ENCODE measurements at places on chromosomes 12 and 14.

DNA sequence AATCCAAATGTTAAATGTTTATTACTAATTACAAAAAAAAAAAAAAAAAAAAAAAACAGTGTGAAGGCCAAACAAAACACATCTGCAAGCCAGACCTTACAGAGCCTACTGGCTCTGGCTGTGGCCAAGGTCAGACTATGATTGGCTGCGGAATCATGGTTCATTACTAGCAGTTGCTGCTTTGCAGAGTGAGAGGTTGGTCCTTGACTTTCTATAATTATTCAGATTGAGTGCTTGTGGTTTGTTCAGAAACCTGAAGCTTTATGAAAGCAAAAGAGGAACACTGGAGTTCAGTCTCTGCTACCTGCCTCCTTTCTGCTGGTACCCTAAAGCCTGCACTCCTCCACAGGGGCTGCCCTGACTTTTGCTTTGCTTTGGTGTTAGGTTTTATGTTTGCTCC, 550.9 kb downstream of the BCL11B start:
- DNase-seq: no peak

GRCh38 chr14:99026471-99026870, 245.5 kb downstream of the BCL11B start:
- DNase-seq: no peak

DNA sequence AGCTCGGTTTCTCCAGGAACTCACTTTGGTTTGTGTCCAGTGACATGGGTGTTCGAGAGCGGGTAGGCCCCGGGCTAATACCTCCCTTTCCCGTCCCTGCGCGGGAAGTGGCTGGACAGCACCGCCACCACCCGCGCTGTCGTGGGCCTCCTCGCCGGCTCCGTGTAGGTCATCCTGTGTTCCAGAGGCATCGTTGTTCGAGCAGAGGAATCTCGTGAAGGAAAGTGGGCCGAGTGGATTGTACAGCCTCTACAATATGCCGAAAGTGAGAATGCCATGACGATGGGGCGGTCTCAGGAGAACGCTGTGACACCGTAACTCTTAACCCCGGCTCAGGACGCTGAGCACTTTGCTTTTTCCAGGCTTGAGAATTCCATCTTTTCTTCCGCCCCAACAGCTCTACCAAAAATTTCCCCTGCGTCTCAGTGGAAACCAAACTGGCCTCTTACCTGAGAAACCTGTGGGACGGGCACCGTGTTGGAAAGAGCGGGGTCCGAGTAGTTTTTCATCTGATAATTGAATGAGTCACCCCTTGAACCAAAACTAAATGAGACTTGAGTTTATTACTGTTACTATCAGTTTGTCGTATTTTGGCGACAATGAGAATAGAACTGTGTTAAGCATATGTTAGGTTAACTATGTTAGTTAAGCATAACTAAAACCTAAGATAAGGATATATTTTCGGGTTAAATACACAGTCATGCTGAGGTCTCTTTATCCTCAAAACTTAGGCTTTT, 510 bp downstream of the EIF2S1 start:
- DNase-seq: no peak

GRCh38 chr12:50006754-50007442, 18.4 kb downstream of the RACGAP1 start:
- DNase-seq: no peak

DNA sequence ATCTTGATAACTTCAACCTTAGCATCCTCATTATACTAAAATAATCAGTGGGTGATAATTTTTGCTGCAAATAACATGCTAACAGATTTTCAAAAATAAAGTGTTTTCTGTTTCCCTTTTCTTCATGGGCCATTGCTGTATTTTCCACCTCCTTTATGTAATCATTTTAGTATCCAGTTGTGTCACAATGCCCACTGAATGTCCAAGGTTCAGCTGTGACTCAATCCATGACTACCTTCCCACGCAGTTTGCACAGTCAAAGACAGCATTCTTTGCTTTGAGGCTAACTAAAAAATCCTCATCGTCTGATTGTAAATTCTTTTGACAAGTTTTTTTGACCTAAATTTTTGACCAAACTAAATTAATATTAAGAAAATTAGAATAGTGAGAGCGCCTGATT, 474.1 kb downstream of the FLRT2 start:
- no peak for DNase-seq

DNA sequence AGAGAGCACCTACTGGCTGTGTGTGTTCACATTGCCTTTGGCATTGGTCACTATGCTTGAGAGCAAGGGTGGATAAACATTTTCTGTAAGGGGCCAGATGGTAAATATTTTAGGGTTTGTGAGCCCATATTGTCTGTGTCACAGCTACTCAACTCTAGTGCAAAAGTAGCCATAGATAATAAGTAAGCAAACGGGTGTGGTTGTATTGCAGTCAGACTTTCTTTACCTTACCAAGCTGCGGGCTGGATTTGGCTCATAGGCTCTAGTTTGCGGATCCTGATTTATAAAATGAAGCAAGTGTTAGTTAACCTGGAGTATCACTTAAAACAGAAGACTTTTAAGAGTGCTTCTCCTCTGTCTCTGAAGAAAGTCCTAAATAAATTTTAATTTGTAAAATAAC, 169.0 kb downstream of the KICS2 start:
- DNase-seq: no peak

GRCh38 chr14:91337699-91338335, 79.8 kb downstream of the CCDC88C start:
- no peak for DNase-seq

GRCh38 chr14:100982762-100983161, 79.2 kb upstream of the RTL1 start:
- no peak for DNase-seq

- no peak for DNase-seq
Observed at GRCh38 chr12:65828711-65829339, 4.5 kb downstream of the HMGA2 start.

- DNase-seq: no peak
Observed at GRCh38 chr14:88463318-88463717, 77.9 kb downstream of the SPATA7 start.

- no peak for DNase-seq
Observed at GRCh38 chr12:51622564-51622963, 31.5 kb downstream of the SCN8A start.

DNA sequence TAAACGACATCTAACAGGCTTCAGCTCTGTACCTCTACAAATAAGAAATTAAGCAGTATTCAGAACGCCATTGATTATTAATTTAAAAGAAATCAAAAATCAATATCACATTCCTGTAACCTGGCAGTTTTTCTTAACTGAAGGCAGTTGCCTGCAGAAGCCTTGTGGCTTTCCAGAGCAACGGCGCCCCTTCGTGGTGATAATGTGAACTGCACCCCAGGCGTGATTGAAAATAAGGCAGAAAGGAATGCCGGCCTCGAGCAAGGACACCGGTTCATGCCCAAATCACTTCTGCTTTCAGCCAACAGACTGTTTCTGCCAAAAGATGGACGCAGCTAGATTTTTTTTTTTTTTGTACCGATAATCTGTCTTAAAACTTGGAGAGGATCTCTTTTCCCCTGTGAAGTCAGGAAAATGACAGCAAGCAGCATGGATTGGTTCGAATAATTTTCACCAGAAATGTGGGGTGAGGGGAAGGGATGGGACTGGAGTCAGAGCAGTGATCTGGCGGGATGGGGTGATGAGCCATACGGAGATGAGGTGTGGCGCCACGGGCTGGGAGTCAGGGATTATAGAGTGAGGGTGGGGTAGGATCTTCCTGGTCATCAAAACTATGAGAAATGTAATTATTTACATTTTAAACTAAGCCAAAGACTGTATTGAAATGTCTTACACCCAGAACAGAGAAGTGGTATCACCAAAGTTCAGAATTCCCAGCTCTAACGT, 473.0 kb downstream of the DPF3 start:
- DNase-seq: no peak

GRCh38 chr14:100072783-100073346, 7.6 kb downstream of the EVL start:
- no peak for DNase-seq

GRCh38 chr14:68208626-68209317, 389.2 kb downstream of the RAD51B start:
- DNase-seq: no peak

- DNase-seq: no peak
Observed at GRCh38 chr12:113478351-113479011, 6.8 kb upstream of the LHX5 start.

DNA sequence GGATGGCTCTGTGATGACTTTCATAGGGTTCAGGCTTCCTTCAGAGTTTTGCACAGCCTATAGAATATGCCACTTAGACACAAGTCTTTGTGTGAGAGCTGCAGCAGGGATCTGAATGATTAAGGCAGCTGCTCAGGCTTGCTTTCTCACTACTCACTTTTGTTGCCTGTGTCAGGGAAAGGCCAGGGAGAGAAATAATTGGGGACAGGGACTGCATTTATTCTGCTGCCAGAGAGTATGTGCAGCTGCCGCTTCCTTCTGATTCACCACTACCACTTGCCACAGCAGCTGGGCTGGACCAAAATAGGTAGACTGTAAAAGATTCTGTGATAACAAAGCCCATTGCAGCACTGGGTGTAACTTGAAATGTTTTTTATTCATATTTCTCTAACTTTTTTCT, 49.7 kb downstream of the TRMT5 start:
- peak; percentile 49 for DNase-seq

DNA sequence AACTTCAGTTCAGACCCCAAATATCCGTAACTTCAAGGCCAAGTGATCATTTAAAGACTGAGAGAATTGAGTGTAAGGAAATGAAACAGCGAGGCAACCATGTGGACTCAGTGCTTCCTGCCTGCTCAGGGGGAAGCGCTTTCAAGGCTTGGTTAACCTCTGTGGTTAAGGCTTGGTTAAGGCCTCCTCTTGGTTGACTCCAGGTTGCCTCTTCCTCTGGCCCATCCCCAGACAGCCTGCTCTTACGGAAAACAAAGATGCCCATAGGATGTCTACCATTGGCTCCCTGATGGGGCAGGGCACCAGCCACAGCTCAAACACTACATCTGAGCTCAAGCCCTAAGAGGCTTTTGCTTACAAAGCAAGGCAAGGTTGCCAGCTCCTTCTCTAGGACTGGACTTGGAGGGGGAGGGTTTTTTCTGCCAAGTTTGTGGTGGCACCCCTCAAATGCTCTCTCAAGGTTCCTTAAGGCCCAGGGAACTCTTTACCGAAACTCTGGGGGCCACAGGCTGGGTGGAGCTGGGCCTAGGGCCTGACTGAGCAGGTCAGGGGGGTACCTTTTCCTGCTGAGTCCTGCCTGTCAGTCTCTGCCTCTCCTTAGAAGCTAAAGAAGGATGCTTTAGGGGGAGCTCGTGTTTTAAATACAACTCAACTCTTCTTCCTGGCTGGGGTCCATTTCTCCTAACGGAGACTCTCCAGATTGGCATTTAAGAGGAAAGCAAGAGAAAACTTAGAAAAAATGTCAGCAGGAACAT, 13.7 kb downstream of the COL2A1 start:
- no peak for DNase-seq

DNA sequence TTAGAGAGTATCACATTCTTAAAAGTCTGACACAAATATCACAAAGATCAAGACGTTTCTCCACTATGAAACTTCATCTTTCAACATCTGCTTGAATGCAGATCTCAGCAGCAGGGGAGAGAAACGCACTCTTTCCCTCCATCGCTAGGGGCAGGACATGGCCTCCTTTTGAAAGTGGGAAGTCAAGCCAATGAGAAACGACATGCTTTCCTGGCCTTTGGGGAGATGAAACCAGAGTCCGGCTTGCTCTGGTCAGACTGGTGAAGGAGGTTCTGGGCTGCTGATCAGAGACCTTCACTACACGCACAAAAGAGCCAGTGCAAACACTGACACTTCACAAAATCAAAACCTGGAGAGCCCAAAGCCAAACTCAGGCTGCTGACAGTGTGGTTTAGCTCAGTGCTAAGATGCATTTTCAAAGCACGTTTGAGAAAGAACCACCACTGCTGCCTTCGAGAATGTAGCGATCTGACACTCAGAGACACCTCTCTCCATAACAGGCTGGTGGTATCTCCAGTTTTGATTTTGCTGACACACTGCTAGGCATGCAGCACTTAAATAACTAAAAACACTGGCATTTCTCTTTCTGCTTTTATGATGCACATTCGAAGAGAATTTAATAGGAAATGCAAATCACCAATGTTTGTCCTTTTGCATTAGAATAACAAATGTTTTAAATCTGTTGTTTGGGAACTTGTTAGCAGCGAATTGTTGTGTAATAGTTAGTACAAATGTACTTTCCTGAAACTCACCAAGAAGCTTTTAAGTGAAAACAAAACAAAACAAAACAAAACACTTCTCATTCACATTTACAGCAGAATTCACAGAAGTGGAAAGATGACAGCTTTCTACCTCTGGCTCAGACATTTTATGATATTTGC, 93.9 kb upstream of the OVCH1 start:
- no peak for DNase-seq

DNA sequence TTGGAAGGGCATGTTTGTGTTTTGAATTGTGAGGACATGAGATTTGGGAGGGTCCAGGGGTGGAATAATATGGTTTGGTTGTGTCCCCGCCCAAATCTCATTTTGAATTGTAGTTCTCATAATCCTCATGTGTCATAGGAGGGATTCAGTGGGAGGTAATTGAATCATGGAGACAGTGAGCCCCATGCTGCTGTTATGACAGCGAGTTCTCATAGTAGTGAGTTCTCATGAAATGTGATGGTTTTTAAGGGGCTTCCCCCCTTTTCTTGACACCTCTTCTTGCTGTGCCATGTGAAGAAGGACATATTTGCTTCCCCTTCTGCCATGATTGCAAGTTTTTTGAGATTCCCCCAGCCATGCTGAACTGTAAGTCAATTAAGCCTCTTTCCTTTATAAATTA, 260.0 kb downstream of the DUSP6 start:
- no peak for DNase-seq

DNA sequence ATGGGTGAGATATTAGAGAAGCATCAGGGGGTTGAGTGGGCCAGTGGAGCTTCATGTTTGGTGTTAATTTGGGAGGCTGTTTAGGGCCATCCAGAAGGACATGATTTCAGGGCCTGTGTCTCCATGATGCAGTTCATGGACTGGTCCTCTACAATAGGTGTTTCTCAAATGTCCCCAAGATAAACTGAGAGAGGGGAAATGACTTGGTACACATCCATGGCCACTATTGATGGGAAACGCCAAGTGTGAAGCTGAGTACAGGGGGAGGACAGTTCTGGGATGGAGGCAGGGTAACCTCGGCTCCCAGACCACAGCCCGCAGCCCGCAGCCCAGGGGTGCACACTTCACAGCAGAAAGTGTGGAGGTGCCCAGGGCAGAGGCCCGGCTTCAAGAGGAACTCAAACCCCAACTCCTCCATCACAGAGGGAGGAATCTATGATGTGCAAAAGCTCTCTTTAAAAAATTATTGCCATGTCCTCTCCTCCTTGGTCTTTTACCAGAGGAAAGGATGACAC, 33.3 kb downstream of the CACNA2D4 start:
- DNase-seq: no peak
